Activated T-cell treated with anti-CD3 and anti-CD28 coated beads, Interleukin-2, amount 50 U/mL, for 48 hours (primary cell): ENCODE measurements at places on chromosomes 11 and 22.

- peak; percentile 57 for DNase-seq
These were observed 17.5 kb downstream of the FGF3 start for GRCh38 chr11:69801513-69802335.

DNA sequence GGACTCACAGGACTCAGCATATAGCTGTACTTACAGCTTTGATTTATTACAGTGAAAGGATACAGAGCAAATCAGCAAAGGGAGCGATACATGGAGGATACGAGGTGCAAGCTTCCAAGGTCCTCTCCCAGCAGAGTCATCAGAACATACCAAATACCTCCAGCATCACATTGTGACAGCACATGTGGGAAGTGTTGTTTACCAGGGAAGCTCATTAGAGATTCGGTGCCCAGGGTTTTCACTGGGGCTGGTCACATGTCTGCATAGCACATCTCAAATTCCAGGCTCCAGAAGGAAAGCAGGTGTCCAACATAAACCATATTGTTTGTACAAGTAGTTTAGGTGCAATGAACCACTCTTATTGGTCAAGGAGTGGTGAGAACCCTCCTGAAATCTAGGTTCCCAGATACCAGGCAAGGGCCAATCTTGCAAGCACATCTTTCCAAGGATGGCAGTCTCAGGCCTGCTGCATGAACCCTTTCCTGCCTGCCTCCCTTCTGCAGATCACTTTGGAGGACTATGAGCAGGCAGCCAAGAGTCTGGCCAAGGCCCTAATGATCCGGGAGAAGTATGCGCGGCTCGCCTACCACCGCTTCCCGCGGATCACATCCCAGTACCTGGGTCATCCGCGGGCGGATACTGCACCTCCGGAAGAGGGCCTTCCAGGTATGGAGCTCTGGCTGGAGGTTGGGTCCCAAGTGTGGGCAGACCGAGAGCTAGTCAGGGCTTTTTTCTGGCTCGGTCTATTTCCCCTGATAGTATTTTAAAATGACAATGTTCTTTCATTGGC is 26.7 kb downstream of the AMPD3 start:
- no peak for DNase-seq

DNA sequence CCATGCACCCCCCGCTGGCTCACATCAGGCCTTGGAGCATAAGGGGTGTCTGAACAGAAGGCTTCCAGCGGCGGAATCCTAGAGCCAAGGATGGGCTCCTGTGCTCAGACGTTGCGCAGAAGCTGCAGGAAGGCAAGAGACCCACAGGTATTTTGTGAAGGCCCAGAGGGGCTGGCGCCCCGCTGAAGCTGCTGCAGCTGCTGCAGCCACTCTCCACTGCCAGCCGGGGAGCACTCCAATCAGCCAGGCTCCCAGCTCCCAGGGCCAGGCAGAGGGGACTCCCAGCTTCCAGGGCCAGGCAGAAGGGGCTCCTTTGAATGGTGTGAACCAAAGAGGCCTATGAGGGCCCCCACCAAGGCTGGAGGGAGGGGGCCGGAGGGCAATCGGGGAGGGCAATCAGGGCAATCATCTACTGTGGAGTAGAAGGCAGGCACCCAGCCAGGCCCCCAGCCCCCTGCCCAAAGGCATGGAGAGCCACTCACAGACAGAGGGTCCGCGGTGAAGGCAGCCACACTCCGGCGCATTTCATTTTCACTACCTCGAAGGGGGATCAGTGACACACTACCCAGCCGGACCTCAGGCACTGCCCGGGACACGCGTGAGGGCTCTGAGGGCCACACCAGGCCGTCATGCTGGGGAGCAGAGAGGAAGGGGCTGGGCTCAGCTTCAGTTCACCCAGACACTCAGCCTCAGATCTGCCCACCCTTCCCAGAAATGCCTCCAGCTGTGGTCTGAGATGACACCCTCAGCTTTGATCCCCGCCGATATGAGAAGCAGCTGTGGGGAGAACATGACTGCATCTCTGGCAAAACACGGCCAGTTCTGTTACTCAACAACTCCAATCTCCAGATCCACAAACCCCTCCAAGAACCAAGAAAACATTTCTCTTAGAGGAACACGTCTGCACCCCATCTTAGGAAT is 11.6 kb upstream of the PDE2A start:
- DNase-seq: peak; percentile 81

GRCh38 chr11:102685338-102685737 is 20.2 kb downstream of the MMP27 start:
- DNase-seq: no peak

- DNase-seq: peak; percentile 56
These were observed 131.2 kb downstream of the BUD13 start for GRCh38 chr11:116641561-116642045.

- DNase-seq: no peak
These were observed 73.3 kb downstream of the FAM76B start for GRCh38 chr11:95716266-95716665.

GRCh38 chr11:117828611-117829368 is 4.2 kb upstream of the FXYD2 start:
- DNase-seq: peak; percentile 91

DNA sequence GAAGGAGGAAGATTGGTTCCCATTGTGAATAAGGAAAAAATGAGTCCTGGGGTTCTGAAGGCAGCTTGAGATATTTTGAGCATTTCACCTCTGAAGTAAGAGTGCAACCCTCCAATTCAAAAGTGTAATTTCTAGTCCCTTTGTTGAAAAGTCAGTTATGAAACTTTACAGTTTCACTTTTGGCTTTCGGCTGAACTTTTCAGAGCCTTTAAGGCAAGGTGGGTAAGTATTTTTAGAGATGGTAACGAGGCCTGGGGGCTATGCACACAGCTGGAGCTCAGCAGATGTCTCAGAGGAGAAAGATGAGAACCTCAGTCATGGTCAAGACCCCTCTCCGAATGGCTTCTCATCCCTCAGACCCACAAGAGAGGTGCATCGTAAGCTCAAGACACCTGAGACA is 267.6 kb downstream of the KIRREL3 start:
- no peak for DNase-seq

- DNase-seq: no peak
These were observed 12.0 kb downstream of the ARHGAP8 start for GRCh38 chr22:44764373-44764772.

GRCh38 chr11:106495046-106495445 is 417.6 kb downstream of the AASDHPPT start:
- no peak for DNase-seq

- no peak for DNase-seq
These were observed 7.3 kb downstream of the UBE2L6 start for GRCh38 chr11:57560146-57560545.

DNA sequence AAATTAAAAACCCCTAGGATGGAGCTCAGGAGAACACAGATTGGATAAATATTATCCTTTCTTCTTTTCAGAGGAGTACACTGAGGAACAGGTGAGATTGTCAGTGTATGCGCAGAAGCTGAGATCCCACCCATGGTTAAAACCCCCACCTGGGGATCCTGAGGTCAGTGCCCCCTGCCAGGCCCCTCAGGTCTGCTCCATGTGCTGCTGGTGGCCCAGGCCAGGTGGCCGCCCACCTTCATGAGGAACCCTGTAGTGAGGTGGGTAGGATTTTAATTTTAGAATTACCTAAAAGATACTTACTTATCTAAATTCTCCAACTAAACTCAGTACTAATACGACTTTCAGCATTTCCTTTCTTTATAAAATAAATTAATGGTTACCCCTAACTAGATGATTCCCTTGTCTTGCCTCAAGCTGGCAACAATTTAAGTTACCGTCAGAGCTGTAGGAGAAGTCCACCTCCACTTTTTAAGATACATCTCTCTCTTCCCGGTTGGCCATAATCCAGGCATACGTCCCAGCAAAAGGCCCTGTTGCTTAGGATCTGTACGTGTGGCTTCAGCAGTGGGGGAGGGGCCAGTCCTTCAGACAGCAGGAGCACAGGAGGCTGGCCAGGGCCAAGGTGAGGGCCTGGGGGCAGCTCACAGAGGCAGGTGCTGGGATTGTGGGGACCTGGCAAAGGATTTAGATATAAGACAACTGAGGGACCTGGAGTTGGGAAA is 61.5 kb upstream of the PITPNB start:
- no peak for DNase-seq

DNA sequence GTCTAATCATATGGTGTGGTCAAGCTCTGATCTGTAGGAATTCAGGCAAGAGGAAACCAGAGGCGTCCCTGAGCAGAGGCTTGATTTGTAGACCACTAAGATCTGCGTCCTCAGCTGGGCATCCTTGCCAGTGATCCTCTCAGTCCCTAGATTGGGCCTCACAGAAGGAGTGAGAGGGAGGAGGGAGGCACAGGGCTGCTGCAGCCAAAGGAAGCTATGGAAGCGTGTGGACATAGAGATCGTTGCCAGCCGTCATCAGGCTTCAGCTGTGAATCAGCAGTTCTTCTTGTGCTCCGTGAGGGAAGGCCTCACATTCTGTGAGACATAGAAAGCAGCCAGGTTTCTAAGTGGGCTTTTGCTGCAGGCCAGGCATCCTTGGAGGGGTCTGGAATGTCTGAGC is 254.6 kb upstream of the KIRREL3 start:
- DNase-seq: no peak

GRCh38 chr11:10627291-10627690 is 58.8 kb upstream of the LYVE1 start:
- no peak for DNase-seq

GRCh38 chr11:17277024-17277584 is 565 bp downstream of the NUCB2 start:
- no peak for DNase-seq

DNA sequence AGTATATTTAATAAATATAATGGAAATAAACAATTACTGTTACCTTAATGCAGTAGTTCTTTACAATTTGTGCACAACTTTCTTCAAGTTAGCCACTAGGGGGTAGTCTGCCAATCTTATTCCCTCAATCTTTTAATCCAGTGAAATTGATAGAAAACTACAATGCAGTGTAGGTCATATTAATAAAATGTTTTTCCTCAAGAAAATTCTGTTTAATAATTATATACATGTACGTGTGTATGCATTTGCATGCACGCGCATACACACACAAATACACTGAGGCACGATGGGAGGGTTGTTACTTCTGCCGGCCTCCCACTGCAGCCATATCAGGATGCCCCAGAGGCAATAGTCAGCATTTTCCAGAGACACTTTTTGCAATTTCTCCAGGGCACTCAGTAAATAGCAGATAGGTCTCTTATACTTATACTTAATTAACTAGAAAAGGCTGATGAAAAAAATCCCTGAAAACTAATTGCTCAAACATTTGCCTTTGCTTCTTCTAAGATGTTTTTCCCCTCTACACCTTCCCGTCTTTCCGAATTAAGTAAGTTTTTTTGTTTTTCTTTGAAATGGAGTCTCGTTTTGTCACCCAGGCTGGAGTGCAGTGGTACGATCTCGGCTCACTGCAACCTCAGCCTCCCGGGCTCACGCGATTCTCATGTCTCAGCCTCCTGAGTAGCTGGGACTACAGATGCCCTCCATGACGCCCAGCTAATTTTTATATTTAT is 3.1 kb downstream of the GAB2 start:
- no peak for DNase-seq

DNA sequence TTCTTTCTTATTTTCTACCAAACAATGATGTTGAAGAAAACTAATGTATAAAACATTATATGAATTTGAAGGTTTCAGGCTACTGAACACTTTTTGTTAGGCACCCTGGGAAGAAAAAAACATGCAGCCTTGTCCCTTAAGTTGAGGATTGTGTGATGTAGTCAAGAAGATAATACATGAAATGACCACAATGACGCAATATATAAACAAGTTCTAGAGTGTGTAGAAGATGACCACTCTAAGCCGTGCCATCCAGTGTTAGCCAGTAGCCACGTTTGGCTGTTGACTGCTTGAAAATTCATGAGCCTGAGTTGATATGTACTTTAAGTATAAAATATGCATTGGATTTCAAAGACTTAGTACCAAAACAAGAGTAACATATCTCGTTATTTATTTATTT is 16.2 kb downstream of the SWAP70 start:
- no peak for DNase-seq

GRCh38 chr11:81449588-81450156 is 1284.0 kb downstream of the FAM181B start:
- DNase-seq: no peak

DNA sequence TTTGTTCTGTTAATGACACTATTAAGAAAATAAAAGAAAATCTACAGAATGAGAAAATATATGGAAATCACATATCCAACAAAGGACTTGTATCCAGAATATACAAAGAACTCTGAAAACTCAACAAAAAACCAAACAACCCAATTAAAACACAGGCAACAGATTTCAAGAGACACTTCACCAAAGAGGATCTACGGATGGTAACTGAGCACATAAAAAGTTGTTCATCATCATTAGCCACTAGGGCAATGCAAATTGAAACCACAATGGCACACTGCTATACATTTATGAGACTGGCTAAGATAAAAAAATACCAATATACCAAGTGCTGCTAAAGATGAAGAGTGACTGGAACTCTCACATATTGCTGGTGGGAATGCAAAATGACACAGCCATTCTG is 34.5 kb upstream of the SLC25A1 start:
- DNase-seq: no peak

DNA sequence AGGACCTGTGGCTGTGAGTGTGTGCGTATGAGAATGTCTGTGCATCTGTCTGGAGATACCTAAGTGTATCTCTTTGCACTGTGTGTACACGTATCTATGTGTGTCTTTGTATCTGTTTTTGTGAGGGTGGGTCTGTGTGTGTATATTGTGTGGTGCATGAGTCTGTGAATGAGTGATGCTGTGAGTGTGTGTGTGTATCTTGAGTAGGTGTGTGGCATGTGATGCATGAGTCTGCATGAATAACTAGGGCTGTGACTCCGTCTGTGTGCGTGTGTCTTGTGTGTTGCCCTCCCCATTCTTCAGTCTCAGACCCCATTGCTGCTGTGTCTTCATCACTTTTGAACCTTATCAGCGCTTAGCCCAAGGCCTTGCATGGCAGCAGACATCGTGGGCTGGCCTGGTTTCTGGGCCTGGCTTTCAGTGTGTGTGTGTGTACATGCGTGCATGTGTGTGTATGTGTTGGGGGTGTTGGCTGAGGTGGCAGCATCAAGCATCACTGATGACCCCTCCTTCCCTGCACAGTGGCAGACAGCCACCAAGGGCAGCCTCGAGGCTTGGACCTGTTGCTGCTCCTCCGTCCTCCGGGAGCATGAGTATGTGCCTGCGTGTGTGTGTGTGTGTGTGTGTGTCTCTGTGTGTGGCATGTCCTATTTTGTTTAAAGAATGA is 1.4 kb downstream of the SGSM1 start:
- no peak for DNase-seq

- no peak for DNase-seq
These were observed 35.8 kb downstream of the C11orf58 start for GRCh38 chr11:16773981-16774935.

DNA sequence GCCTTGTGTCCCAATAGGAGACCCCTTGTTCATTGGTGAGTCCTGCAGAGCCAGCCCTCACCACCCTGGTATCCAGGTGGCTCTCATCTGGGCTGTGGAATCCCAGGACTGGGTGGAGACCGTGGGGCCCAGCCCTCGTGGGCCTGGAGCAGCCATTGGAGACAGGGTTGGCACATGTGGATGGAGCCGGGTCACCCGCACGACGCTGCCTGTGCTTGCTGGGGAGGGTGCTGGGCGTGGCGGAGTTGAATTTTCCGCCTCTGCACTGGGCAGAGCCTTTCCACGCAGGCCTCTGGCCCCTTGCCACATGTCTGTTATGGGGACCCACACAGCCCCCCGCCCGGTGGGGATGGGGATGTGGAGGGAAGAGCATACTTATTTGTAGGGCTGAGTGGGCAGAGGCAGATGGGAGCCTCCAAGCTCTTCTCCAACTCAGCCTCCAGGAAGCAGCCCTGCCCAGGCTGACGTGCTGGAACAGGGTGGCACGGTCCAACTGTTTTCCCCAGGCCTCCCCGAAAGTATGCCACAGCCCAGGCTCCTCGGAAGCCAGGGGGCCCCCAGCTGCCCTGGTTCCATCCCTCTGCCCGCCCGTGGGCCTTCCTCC is 12.6 kb downstream of the GRAMD4 start:
- DNase-seq: no peak

GRCh38 chr22:34434371-34434770 is 514.1 kb upstream of the LARGE1 start:
- no peak for DNase-seq
